ENCODE measurements at places on chromosomes 6 and 20. TPM values are rescaled to one million over a fixed set of nuclear protein-coding genes. Genes with fewer than 3 reads are reported as not detected.

- no peaks in the 10 kb centered on the region for H3K27me3 ChIP-seq
- H3K27ac ChIP-seq, result no peak overlapping the region
- H3K36me3 ChIP-seq, result peaks cover 19% of the 10 kb centered on the region
These were observed 21.4 kb downstream of the EDEM2 start for GRCh38 chr20:35125753-35126152.

Gene PDYN
- total RNA-seq, result not detected

- no peaks in the 10 kb centered on the region for H3K27me3 ChIP-seq
- H3K4me1 ChIP-seq, result no peaks in the 10 kb centered on the region
- H3K4me3 ChIP-seq, result no peak overlapping the region
- no peak overlapping the region for H3K27ac ChIP-seq
These were observed 159.8 kb upstream of the LAMP5 start for GRCh38 chr20:9354579-9354978.

GRCh38 chr6:3789018-3789895 is 37.7 kb upstream of the PXDC1 start:
- H3K27ac ChIP-seq, result 0 out of 2 replicates have a peak overlapping the region, but pooled peaks have one; percentile 37
- peaks cover 31% of the 10 kb centered on the region for H3K4me1 ChIP-seq
- H3K27me3 ChIP-seq, result no peaks in the 10 kb centered on the region
- H3K4me3 ChIP-seq, result no peak overlapping the region
- no peaks in the 10 kb centered on the region for H3K36me3 ChIP-seq

Gene COX4I2
- total RNA-seq, result not detected

- no peaks in the 10 kb centered on the region for H3K4me1 ChIP-seq
- H3K27me3 ChIP-seq, result no peaks in the 10 kb centered on the region
- no peak overlapping the region for H3K4me3 ChIP-seq
- H3K36me3 ChIP-seq, result no peaks in the 10 kb centered on the region
These were observed 27.0 kb downstream of the CST9L start for GRCh38 chr20:23541330-23541729.

DNA sequence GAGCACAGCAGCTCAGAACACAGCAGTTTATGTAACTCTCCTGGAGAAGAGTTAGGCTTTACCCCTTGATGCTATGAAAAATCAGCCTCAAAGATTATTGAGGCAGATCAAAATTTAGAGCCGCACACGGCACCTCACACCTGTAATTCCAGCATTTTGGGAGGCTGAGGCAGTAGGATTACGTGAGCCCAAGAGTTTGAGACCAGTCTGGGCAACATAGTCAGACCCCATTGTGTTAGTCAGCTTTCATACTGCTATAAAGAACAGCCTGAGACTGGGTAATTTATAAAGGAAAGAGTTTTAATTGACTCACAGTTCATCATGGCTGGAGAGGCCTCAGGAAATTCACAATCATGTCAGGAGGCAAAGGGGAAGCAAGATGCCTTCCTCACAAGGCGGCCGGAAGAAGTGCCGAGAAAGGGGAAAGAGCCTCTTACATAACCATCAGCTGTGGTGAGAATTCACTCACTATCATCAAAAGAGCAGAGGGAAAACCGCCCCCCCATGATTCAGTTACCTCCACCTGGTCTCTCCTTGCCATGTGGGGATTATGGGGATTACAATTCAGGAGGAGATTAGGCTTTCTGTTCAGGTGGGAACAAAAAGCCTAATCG is 87.7 kb downstream of the SGK1 start:
- no peak for DNase-seq
- no peaks in the 10 kb centered on the region for H3K36me3 ChIP-seq
- no peaks in the 10 kb centered on the region for H3K4me1 ChIP-seq
- no peak overlapping the region for H3K27ac ChIP-seq
- no peak overlapping the region for H3K4me3 ChIP-seq
- H3K27me3 ChIP-seq, result no peaks in the 10 kb centered on the region

Gene LY6G6F
- not detected for total RNA-seq

DNA sequence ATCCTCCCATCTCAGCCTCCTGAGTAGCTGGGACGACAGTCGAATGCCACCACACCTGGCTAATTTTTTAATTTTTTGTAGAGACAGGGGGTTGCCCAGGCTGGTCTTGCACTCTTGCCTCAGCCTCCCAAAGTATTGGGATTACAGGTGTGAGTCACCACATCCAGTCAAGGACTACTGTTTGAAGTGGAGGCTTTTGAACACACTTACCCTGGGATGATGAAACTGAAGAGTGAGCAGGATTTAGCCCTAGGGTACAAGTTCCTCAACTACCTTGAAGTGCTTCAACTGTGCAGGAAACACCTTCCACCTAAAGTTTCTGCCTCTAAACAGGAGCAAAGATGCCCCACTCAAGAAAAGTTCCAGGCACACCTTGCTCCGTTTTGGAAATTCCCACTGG is 15.7 kb upstream of the PARD6B start:
- no peaks in the 10 kb centered on the region for H3K36me3 ChIP-seq
- no peak overlapping the region for H3K4me3 ChIP-seq
- H3K4me1 ChIP-seq, result peaks cover 72% of the 10 kb centered on the region
- peak overlapping the region; percentile 52 for H3K27ac ChIP-seq
- H3K27me3 ChIP-seq, result no peaks in the 10 kb centered on the region
- DNase-seq, result peak; percentile 89
